ENCODE measurements at places on chromosomes 1 and 21.
A peak's percentile ranks its signal among the peaks of the same experiment; 100 is the strongest.

- DNase-seq, result peak; percentile 95
These were observed at the start of gene DNAJC8 for GRCh38 chr1:28232558-28233263. Gene DNAJC8, minus strand, starts transcription at chr1:28233029. Its CDS starts 31 bp downstream, at chr1:28232998.

DNA sequence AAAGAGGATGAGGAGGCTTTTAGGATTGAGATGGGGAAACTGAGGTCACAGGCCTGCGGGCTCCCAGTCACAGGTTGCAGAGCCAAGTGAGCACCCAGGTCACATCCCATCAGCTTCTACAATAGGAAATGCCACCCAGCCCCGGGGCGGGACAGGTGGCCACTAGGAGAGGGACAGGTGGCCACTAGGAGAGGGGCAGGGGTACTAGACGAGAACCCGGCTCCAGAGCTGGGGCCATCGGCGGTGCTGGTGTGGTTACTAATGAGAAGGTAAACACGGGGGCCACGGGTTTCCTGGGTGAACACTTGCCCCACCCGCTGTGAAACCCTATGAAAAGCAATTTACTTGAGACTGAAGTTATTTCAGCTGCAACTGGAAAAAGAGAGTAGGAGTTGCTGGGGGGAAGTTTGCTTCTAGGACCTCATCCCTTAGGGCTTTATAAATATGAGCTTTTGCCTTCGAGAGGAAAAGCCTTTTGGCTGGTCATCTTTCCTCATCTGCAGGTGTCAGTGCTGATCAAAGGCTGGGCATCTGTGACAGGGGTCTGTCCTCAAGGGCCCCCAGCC lies 52.5 kb downstream of the MRPL37 start:
- no peak for DNase-seq

GRCh38 chr21:41755934-41756773 lies 10.7 kb downstream of the RIPK4 start:
- DNase-seq, result no peak

- no peak for DNase-seq
These were observed 280.0 kb downstream of the NFIA start for GRCh38 chr1:61362351-61362750.

DNA sequence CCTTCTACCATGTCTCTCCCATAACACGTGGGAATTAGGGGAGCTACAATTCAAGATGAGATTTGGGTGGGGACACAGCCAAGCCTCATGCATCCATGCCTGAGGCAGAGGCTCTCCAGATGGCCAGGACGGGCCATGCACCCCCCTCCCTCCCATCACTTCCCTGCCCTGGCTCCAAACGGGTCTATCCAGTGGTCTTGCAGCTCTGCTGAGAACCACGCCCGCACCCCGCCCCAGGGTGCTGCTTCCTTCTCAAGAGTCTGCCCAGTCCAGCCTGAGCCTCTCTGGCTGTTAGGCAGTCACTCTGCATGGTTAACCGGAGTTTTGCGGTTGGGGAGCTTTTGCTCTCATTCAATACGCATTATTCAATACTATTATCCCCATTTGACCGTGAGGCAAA lies 131.5 kb upstream of the TMEM51 start:
- DNase-seq, result no peak

DNA sequence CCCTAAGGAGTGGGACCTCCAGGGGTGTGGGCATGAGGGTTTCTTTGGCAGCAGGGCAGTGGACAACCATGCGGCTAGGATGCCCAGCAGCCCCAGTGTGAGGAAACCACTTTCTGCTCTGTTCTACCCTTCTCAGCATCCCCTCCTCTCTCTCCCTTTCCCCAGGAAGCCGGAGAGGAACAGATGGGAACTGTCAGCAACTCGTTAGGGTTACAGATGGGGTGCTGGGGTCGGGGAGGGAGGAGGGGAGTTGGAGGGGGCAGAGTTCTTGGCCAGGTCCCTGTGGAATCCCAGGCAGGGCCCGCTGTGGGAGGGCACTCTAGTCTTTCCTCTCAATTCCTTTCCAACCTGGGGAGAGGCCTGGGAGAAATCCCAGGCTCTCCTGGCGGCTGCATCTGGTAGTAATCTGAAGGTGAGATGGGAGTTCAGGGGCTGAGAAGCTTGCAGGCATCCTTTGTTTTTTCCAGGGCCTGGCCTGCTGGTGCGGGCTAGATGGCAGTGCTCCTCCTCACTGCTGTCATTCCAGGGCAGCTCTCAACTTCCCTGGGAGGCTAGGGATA lies 93.9 kb upstream of the CSF3R start:
- no peak for DNase-seq

DNA sequence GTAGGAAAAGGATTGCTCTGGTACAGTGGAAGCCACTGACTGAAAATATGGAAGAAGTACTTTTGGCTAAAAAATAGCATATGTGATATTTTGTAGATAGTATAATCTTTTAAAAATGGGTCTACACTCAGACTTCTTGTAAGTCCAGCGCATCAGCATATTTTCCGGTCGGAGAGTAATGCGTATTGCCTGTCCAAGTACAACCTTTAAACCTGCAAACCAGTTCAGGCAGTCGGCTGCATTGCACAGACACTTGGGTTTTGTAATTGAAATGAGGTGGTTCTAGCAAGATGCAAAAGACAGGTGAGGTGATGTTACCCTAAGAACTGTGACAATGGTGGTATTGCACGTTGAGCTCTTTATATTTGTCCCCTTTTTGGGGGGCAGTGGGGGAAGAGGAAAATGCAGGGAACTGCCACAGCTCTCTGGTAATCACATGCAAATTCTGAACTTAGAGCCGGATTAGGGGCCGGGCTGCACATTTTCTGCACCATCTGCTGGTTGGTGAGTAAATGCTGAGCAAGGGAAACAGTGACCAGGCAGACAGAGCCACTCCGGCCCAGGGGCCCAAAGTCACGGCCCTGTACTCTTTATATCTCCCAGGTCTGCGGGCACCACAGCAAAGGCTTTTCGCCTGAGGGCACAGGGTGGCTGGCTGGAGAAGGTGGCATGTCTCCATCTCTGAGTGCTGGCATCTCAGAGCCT lies 2.3 kb downstream of the GPR137B start:
- no peak for DNase-seq

GRCh38 chr1:183807549-183808168 lies 2.7 kb downstream of the RGL1 start:
- no peak for DNase-seq

GRCh38 chr1:207868251-207868773 lies 42.6 kb downstream of the CD34 start:
- DNase-seq, result peak; percentile 39

DNA sequence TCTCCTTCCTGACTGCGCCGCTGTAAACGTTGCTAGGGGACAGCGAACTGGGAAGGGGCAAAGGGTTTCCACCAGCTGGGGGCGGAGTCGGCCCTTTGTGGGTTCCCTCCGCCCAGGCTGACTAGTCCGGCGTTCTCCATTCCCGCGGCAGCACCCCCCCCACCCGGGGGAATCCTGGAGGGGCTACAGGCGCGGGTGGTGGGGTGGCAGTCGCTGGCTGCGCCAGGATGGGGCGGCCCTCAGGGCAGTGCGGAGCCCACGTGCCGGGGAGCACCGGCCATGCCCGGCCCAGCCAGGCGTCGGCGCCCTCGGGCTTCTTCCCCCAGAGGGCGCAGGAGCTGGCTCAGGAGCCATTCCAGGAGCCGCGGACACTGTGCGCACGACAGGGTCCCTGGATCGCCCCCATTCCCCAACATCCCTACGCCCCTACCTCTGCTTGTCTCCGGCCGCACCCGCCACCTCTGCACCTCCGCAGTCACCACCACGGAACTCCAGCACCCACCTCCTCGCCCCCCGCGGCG lies 476 bp downstream of the BATF3 start:
- DNase-seq, result peak; percentile 55

DNA sequence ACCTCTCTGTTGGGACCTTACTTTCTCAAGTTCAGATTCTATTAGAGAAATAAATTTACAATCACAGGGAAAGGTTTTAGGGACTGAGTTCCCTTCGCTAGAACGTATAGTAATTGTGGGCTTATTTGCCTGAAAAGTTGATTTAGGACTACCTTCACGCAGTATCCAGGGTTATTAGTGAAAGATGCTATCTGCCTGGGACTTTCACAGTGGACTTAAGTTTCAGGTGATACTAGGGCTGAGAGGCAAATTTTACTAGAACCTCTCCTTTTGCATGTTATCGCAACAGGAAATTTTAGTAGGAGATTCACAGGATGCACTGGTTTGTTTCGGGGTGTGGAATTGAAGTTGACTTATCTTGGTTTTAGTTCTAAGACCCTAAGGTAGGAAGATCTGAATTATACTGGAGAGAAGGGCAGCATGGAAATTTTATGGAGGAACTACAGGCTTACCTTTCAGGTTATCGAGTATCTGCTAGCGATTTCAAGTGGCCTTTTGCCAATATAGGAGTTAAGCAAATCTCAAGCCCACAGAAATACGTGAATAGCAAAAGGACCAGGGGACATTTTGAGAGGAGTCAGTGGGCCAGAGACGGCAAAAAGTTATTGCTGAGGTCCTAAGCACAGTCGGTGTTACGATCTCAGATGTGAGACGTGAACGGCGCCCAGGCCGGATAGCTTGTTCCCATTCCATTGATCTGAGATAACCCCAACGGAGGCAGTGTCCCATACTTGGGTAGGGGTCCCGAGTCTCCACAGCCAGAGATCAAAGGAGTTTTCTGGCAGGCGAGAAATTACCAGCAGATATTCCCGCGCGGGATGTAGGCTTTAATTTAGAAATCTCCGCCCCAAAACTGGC lies 723 bp upstream of the GNAI3 start:
- no peak for DNase-seq

- no peak for DNase-seq
These were observed 55.4 kb upstream of the GRIK3 start for GRCh38 chr1:37089750-37090149.

DNA sequence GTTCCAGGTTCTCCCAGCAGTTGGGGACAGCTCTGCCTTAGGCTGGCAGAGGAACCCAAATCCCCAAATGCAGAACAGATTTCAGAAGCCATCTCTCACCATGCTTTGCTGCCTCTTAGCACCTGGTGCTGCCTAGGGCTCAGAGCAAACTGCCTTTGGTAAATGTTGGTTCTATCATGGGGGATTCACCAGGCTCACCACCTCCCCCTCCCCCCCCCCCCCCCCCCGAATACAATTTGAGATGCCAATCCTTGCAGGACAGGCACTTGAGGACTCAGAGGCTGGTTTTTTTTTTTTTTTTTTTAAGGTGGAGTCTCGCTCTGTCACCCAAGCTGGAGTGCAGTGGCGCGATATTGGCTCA lies 447 bp upstream of the PAQR6 start:
- DNase-seq, result no peak

- no peak for DNase-seq
These were observed 127.9 kb upstream of the SLC45A1 start for GRCh38 chr1:8189931-8190483.

DNA sequence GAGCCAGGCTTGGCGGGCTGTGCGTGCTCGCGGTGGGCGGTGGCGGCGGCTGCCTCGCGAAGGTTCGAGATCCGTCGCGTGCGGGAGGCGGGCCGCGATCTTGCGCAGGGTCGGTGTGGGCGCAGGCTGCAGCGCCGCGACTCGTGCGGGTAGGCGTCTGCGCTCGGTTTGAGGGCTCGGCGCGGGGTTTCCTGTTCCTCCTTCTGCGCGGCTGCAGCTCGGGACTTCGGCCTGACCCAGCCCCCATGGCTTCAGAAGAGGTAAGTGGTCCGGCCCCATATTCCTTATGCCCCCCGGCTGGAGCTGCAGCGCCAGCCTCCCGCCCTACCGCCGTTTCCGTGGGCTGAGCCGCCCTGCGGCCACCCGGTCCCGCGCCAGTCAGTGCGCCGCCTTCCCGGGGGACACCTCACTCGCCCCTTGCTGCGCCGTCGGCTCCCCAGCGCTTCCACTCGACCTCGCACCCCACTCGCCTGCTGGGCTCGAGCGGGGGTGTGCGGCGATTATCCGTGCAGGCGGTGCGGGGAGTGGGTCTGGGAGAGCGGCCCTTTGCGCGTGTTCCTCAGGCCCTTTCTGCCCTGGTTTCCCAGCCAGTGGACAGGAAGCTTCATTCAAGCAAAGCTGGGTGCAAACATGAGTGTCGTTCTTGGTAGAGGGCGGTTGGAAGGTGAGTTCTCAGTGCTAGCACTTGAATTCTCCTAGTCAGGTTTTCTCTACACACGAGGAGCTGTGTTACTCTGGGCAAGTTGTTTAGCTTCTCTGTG lies at the start of gene CACYBP:
TSS of gene CACYBP (plus strand) at position 12 of the 761 bp plus-strand sequence. CDS start at position 246, 234 bp downstream.
- peak; percentile 60 for DNase-seq

DNA sequence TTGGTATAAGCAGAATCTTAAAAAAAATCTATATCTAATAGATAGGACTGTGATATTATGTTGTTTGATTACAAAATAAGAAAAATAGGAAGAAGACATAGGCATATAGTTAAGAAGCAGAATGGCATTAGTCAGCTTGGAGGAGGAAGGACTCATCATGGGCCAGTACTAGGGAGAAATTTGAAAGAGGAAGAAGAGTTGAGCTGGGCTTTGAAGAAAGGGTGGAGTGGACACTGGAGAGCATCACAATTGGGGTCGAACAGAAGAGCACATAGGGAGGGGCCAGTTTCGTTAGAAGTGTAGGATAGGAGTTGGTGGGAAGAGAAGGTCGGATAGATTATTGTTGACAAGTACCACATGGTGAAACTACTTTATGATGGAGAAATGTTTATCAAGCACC lies 129.3 kb downstream of the CACHD1 start:
- DNase-seq, result no peak

DNA sequence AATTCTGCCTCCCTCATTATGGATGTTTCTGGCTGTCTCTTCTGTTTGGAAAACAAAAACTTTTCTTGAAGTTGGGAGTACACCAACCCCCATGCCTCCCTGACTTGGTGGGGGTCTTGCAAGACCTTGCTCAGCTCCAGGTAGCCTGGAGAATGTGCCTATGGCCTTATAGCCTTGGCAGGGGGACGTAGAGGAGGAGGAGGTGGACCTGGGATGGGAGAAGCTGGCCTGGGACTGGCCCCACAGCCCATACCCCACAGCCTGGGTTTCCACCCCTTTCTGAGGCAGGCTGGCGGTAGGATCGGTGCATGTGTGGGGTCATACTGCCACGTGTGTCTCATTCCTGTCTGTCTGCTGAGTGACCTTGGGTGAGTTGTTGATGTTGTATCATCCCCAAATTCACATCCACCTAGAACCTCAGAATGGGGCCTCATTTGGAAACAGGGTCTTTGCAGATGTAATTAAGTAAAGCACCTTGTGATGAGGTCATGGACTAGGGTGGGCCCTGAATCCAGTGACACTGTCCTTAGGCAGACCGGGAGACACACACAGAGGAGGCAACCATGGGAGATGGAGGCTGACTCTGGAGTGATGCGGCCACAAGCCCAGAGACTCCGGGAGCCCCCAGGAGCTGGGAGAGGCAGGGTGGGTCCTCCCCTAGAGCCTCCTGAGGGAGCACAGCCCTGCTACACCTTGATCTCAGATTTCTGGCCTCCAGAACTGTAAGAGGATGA lies 18.5 kb downstream of the OBSCN start:
- DNase-seq, result no peak

GRCh38 chr1:21115098-21115760 lies 61.5 kb downstream of the EIF4G3 start:
- no peak for DNase-seq
